ENCODE measurements at places on chromosomes 16 and 17.

GRCh38 chr17:1726626-1727257, 2.2 kb downstream of the WDR81 start:
- DNase-seq, result no peak

DNA sequence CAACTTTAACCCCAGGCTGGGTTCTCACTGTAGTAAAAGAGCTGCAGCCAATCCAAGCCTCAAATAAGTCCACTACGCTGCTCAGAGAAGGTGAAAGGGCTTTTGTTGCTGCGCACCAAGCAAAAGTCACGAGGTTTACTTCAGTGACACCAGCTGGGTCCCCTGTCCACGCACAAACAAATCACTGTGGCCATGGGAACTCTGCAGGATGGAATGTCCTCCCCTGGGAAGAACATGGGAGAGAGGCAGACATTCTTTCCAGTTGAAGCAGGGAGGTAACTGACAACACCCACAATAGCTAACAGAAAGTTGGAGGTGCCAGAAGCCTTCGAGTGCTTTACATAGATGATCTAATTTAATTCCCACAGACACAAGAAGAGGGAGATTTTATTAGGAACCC, 181.9 kb downstream of the PMP22 start:
- no peak for DNase-seq

GRCh38 chr16:10652730-10653590, 41.8 kb downstream of the TEKT5 start:
- peak; percentile 27 for DNase-seq

DNA sequence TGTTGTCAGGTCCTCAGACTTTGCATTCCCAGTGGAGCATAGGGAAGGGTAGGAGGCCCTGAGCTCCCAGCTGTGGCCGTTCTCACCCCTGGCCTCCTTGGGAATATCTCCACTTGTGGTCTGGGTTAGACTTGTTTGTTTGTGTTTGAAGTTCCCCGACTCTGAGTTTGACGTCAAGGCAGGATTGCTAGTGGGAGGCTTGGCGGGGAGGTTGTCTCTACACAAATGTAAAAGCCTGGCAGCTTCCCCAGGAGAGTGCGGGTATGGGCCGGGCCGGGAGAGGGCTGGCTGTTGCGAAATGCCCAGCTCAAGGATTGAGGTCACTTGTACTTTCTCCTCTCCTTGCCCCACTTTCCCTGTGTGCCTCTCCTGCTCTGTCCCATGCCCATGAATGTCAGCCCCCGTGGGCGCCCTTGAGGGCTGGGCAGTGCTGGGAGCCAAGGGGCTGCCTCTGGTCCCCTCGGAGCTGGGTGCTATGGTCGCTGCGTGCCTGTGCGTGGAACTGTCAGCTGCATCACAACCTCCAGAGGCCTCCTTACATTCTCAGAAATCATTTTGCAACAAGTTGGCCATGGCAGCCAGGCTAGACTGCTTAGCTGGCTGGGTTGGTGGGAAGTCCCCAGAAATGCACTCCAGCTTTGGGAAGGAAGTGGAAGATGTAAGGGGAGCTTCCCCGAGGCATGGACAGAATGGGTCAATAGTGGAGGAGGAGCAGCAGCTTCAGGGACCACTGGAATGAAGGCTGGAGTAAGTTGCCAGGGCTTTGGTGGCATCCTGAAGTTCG, 84.3 kb downstream of the KSR1 start:
- no peak for DNase-seq

- no peak for DNase-seq
These were observed 95.9 kb upstream of the AXIN2 start for GRCh38 chr17:65657251-65657828.

DNA sequence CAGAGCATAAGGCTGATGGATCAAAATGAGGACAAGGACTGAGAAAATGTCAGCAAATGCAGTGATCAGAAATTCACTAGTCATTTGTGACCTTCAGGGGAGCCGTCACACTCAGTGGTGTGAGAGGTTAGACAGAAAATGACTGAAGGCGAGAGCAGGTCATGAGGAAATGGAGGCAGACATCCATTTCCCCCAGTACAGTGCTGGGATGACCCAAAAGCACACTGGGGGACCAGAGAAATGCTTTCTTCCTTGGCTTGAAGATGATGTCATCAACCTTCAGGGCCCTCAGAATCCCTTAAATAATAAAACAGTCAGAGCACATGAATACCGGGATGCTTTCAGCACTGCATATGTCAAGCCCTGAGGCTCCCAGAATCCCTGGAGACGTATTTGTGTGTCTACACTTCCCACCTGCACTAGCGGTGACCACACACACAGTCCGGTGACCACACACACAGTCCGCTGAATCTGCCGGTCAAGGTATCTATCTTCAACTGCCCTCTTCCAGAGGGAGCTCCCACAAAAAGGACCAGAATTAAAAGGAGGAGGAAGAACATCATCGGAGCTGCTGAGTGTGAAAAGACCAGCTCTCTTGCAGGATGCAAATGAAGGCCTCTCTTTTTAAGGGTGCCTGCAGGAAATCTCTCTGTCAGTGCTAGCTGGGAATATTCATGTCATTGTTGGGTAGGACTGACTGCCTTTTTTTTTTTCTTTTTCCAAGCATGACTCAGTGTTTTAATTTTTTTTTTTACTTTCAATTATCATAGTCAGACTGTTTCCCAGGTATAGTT, 8.2 kb downstream of the UBE2O start:
- DNase-seq, result no peak

GRCh38 chr16:23213831-23214230, 31.3 kb downstream of the SCNN1G start:
- DNase-seq, result no peak

- peak; percentile 36 for DNase-seq
These were observed 31.2 kb downstream of the MNT start for GRCh38 chr17:2369551-2370210.

GRCh38 chr17:32626379-32626791, 139.6 kb downstream of the CDK5R1 start:
- no peak for DNase-seq

DNA sequence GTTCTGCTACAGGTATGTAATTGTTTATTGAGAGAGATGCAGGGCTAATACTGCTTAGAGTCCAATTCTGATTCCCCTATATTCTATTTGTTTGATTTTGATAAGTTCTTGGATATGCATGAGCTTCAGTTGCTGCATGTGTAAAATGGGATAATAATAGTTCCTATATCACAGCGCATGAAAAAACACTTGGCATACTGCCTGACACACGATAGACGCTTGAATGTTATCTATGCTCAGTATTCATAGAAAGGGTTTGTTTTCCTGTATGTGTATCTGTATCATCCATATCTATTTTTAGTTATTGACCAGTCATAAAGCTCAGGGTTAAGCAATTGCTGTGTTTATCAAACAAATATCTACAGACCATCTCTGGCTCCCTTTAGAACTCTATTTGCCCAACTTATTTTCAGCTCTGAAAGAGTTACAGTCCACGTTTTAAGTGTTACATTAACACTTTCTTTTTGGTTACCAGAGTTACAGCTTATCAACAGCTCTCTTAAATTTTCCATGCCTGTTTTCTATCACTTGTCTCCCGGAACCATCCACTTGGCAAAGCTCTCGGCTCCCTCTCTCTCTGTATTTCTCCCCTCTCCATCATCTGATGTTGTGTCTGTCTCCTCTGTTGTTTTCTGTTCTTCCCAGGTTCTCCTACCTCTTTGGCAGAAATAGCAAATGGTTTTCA, 334.8 kb downstream of the CBLN1 start:
- no peak for DNase-seq

DNA sequence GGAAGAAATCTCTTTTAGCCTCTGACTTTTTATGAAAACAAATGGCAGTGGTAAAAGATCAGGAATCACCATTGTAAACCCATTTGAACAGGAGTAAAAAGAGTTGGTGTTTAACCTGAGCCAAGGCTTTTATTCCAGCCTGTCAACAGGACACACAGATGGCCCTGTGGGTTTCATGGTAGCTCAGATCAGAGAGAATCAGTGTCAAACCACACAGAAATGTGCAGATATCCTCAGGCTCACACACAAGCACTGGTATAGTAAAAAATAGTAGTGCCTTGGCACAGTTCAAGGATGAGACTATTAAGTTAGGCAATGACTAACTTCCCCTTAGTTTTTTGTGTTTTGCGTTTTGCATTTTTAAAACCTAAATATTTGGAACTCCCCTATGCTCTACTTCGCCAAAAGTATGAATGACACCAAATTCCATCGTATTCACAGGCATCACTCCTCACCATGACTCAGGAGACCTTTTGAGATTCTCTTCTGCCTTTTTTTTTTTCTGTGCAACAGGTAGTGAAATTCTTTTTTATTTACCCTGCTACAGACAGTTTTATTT, 1200.0 kb downstream of the CDH11 start:
- DNase-seq, result no peak

- no peak for DNase-seq
These were observed 49.8 kb upstream of the SCNN1B start for GRCh38 chr16:23252310-23252709.

GRCh38 chr17:39996800-39997199, 16.2 kb downstream of the PSMD3 start:
- no peak for DNase-seq

DNA sequence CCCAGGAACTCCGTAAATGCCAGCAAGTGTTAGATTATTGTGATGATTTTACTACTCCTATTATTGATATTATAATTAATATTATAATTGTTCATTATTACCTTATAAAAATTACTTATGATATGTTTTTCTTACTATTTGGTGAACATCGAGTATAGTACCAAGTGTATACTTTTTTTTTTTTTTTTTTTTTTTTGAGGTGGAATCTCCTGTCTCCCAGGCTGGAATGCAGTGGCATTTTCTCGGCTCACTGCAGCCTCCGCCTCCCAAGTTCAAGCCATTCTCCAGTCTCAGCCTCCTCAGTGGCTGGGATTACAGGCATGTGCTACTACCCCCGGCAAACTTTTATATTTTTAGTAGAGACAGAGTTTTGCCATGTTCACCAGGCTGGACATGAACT, 347.0 kb downstream of the WWOX start:
- no peak for DNase-seq

DNA sequence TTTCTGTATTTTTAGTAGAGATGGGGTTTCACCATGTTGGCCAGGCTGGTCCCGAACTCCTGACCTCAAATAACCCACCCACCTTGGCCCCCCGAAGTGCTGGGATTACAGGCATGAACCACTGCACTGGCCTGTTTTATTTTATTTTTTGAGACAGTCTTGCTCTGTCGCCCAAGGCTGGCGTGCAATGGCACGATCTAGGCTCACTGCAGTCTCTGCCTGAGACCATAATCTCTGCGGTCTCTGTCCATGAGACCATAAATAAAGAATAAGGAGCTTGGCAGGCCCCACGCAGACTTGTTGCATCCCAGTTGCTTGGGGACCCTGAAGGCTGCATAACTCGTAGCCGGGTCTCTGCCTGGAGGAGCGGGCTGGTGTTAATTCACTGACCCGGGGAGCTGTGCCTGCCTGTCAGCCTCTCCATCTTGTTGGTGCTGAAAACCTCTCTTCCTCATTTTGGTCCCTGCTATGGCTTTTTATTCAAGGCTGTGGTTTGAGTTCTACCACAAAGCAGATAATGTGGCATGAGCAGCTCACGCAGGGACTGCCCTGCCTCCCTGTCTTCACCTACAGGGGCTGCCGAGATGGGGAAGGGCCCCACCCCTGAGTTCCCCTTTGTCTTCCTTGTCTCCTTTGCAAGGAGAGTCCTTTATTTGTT, 82.1 kb downstream of the MSI2 start:
- no peak for DNase-seq

GRCh38 chr16:85262558-85263238, 150.4 kb upstream of the CIBAR2 start:
- DNase-seq, result no peak

DNA sequence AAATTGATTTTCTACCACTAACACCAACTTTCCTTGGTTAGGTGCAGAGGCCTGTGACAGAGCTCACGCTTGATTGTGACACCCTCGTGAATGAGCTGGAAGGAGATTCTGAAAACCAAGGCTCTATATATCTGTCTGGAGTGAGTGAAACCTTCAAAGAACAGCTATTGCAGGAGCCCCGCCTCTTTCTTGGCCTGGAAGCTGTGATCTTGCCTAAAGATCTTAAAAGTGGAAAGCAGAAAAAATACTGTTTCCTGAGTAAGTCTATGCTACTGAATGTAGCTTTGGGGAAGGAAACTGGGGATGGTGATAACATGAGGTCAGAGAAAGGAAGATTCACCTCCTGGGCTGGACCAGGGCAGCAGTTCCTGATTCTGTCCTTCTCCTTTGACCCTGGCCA, 38.3 kb downstream of the REXO5 start:
- no peak for DNase-seq

DNA sequence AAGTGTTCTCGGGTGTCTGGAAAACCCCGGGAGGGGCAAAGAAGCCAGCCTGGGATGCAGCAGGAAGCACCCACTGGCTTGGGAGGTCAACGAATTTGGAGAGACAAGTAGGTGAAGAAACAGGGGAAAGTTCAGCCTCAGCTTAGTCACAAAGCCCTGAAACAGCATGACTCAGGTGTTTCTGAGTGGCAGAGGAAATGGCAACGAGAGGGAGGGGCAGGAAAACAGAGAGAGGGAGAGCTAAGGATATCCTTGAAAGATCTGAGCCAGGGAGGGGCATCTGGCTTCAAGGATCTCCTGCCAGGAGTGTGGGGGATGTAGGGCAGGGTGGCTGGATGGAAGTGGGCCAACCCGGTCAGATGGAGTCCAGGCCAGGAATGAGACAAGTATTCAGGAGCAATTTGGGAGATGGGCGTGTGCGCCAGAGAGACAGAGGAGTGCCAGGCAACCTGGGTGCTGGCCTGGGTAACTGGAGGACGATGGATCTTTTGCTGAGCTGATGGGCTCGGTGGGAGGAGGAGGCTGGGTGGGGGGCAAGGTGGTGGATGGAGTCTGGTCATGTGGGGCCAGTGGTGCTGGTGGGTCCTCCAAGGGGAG, 27.2 kb downstream of the ABCC3 start:
- peak; percentile 64 for DNase-seq

DNA sequence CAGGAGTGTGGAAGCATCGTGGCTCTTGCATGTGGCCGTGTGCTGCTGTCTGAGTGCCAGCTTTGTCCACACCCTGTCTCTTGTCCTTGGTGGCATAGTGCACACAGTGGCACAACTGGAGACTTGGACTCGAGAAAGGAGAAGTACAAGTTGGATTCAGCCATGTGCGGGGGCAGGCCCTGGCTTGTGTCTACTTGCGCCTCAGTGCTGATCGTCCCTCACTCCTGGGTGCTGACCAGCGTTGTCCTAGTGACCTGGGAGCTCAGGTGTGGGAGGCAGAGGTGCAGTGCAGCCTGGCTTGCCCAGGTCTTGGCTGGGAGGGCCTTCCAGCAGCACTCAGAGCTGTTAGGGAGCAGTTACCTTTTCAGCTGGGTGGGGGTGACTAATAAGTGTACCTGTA, 20.6 kb downstream of the MPRIP start:
- DNase-seq, result no peak

DNA sequence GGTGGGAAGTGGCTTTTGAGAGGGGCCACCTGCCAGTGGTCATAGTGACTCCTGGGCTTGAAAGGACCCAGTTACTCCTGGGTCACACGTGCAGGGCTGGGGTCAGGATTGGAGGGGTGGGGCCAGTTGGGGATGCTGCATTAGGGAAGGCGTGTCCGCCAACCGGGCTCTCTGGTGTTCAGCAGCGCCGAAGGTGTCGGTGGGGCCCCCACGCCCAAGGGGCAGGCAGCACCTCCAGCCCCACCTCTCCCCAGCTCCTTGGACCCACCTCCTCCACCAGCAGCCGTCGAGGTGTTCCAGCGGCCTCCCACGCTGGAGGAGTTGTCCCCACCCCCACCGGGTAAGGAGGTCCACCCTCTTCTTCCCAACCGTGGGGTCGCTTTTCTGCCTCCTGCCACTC, 9.5 kb downstream of the ABI3 start:
- DNase-seq, result no peak

GRCh38 chr17:27535178-27535928, 79.1 kb downstream of the KSR1 start:
- no peak for DNase-seq

- no peak for DNase-seq
These were observed 15.4 kb downstream of the SEZ6L2 start for GRCh38 chr16:29883987-29884386.

Measured in BE2C (cell line).